Muscle of back (tissue), 13 donors: ENCODE measurements at places on chromosomes 3 and 15. TPM values are rescaled to one million over a fixed set of nuclear protein-coding genes. Genes with fewer than 3 reads are reported as not detected.
A peak's percentile ranks its signal among the peaks of the same experiment; 100 is the strongest.

DNA sequence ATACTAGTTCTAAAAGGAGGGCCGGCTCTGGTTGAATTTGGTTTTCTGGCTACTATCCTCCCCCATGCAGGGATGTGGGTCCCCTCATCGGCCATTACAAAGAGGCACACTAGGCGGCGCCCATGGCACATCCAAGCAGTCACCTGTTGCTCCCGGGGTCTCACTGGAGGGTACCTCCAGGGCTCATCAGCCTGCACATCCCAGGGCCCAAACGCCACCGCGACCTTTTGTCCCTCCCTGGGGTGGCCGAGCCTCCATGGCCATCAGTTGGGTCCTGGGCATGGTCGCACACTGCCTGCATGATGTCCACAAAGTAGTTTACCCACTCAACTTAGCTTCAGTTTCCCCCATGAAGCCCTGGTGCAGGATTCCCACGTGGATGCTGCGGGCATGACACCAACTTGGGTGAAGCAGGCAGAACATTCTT is 28.3 kb downstream of the IDH3A start:
- DNase-seq: no peak

GRCh38 chr3:107704477-107704876 is 181.7 kb downstream of the BBX start:
- DNase-seq: no peak

DNA sequence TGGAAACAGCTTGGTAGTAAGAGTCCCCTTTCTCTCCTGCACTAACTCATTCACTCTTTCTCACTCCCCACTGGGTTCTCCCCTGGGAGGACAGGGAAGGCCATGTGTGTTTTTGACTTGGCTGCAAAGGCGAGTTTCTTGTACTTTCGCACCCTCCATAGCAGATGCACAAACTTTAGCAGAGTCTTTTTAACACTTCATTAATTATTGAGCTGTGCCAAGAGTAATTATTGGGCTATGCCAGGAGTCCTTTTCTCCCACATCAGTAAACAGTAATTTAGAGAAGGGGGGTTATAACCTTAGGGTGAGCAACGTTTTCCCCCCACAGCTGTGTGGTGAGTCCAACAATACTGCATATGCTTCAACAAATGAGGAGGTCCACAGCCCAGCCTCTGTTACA is 224.4 kb upstream of the ATP11B start:
- DNase-seq: peak; percentile 8

DNA sequence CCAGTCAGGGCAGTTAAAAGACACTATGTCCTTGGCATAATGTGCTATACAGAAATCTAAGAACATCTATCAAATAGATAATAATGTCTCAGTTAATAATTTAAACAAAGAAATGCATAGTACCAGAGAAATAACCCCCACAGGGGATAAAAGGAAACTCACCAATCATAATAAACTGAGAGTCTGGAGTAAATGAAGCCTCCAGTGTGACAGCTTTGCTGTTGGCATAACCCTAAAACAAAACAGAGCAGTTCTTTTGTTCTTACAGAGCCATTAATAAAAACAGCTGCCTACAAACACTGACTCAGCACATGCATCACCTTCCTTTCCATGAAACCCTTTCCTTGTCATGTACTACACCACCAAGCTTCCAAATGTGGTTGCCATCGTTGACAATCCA is 13.5 kb downstream of the PPM1M start:
- DNase-seq: no peak

Gene GOLGA6L4
- polyA plus RNA-seq: 9.9 TPM

Gene DAZL
- polyA plus RNA-seq: not detected
